NCI-H1436 treated with DMSO at 0.1 percent for 48 hours (cell line): ENCODE measurements at places on chromosomes 11 and 22.
A peak's percentile ranks its signal among the peaks of the same experiment; 100 is the strongest.

- DNase-seq = no peak
These were observed 70.4 kb upstream of the KCNQ1OT1 start for GRCh38 chr11:2770096-2770751.

- DNase-seq = peak; percentile 25
These were observed 267.8 kb downstream of the TBC1D22A start for GRCh38 chr22:47030143-47030661.

DNA sequence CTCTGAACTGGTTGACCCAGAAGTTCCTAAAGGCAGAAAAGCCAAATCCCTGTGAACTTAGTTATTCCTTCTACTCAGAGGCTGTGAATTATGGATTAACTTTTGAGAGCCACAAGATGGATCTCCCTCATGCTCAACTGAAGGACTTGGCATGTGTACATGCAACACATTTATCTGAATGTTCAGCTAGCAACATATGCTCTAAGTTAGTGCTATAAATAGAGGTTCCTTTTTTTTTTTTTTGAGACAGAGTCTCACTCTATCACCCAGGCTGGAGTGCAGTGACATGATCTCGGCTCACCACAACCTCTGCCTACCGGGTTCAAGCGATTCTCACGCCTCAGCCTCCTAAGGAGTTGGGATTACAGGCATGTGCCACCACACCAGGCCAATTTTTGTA, 40.1 kb downstream of the EIF4ENIF1 start:
- DNase-seq = no peak

- no peak for DNase-seq
These were observed 72.1 kb downstream of the PTPRJ start for GRCh38 chr11:48052183-48053044.

DNA sequence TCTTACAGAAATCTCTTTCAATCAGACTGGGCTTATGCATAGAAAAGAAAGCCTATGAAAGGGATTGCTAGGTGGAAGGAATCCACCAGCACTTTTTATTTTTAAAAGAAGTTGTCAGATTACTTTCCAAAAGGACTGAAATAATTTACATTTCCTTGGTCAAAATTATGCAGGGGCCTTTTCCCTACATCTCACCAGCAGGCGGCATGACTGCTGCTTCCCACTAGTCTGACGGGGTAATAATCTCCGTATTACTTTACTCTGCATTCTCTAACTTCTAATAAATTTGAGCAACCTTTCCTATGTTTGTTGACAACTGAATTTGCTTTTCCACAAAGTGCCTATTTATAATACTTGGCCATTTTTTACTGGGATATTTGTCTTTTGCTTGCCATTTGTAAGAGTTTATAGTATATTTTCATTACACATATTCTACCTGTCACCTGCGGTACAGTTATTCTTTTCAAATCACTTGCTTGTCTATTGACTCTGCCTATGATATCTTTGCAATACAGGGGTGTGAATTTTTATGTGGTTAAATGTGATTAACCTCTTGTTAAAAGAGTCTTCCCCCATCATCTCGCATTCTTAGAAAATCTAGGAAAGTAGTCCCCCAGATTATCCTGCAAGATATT, 51.9 kb upstream of the USP47 start:
- DNase-seq = no peak

DNA sequence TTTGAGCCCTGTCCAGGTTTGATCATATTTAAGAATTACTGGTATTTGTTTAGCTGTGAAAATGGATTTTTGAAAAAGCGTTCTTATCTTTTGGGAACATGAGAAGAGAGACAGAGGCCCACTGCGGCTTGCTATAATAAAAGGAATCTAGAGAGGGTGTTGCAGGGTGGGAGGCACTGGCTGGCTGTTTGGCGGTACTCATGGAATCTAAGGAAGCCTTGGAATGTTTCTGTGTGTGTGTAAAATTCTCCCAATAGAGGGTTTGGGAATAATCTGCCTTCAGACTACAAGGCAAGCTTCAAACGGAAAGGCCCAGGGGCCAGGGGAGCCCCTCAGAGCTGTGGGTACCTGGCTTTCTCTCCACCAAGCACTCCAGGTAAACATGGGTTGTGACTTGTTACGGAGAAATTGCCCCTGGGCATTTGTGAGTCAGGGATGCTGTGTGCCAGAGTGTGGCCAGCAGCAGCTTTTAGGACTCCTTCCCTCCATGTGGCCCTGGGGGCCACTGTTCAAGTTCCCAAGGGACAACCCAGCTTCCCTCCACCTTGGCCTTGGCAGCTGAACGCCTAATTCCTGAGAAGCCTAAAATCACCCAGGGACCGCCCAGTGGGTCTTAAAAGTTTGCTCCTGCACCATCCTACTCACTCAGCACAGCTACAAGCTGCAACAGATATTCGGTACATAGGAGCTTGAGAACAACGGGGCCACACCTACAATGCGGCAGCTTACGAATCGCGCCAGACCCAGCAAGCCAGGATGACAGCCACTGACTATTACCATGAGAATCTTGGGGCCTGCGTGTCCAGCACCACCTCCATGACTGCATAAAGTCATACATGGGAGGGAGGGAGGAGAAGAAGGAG, 14.1 kb upstream of the SYT8 start:
- DNase-seq = no peak

DNA sequence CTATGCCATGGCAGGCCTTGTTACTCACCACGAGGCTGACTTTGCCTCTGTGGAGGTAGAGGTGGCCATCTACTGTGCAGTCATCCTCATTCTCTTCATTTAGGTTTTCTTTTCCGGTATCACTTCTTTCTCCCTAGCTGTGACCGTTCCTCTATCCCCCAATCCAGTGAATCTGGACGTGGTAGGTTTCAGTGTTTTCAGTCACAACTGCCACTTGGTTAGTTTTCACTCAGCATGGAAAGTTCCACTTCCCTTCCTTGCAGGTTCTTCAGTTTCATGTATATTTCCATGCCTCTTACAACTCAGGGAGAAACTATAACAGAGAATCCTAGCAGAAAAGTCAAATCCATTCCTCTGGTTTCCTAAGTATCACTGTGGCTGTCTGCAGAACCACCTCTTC, 1.9 kb downstream of the HPS4 start:
- no peak for DNase-seq

DNA sequence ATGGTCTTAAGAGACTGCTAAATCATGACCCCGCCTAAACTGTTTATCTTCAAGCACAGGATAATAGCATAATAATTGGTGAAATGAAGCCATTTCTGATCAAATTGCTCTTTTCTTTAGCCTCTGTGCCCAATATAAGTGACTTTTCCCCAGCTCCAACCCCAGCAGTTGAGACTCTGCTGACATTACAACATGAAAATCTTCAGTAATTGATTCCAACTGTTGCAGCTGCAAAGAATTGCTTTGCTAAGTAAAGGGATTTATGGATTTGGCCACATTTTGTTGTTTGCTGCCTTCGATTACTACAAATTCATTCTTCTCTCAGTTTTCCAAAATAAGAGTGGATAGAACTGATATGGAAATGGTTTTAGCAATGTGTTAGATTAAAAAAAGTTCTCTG, 576.7 kb upstream of the LRRC4C start:
- DNase-seq = no peak

DNA sequence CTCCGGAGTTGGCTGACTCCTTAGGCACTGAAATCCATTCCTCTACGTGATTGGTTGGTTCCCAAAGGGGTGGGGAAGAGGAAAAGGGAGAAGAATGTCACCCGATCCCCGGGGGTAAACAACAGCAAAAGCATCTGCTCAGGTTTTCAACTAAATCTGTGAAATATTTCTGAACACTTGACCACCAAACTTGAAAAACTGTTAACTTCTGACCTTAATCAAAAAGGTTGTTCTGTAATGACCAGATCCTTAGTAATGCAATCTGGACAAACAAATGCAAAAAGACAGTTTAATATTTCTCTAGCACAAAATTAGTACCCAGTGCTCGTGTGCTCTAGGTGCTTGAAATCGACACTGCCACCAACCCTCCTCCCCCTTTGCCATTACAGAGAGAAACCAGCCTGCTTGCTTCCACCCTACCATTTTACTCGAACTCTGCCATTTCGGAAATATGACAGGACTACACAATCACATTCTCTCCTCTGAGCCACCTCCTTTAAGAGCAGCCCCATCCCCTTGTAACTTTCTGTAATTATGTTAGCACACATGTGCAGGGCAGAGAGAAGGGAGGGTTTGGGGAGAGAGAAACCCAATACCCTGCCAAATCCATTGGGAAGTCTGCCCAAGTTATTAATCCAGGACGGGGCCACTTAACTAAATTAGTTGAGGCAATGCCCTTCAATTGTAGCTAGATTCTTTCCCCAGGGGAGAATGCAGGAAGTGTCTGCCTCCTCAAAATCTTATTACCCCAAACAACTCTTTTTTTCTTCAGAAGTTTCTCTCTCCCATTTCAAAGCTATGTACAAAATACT, 113.8 kb downstream of the RBFOX2 start:
- DNase-seq = peak; percentile 69
